ENCODE measurements at places on chromosomes 1 and 21.

GRCh38 chr1:64312431-64312830 lies 109.0 kb downstream of the UBE2U start:
- DNase-seq, result no peak

DNA sequence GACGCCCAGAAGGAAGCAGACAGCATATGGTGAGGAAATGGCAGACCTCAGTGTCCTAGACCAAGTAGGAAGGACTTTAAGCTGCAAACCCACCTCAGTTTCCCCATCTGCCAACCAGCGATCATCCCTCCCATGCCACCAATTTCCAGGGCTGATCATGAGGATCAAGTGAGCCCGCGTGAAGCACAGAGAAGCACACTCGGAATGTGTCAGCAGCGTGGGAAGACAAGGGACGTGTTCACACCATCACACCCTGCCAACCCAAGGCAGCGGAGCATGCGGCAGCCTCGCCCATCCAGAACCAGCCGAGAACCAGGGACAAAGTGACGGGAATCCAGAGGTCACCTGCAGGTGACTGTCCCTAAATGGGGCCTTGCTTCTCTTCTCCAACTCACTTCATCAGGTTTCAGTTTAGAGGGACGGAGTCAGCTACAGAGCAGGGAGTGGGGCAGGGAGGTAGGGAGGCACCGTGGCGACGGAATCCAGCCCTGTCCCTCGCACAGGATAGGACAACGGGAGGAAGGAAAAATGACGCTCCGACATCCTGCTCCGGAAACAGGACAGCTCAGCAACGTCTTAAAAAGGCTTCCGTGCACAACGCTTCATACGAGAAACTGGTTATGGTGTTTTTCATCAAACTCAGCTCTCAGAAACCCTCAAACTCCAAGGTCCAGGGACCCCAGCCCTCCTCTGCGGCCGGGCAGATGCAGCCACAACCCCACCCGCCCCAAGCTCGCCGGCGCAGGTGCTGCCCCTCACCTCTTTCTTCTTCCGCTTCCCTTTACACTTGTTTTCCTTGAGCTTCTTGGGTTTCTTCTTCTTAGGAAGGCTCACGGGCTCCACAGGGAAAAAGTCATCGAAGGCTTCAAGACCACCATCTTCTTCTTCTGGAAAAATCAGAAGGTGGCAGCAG lies 12.5 kb downstream of the CHD5 start:
- DNase-seq, result no peak

DNA sequence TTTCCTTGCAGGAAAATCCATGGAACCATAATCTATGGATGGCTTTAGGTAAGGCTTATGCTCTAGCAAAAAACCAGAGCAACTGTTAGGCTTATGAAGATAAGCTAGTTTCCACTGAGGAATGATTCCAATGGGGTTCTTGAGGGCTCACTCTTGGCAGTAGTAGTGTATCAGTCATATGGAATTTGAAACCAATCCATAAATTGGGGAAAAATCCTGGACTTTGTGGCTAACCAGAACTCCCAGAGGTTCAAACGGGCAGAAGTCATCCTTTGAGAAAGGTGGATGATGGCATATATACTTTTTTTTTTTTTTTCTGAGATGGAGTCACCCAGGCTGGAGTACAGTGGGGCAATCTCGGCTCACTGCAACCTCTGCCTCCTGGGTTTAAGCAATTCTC lies 54.2 kb upstream of the ATF3 start:
- no peak for DNase-seq

- peak; percentile 53 for DNase-seq
Measured at GRCh38 chr1:161511018-161511755, 5.9 kb downstream of the FCGR2A start.

Data from RPMI8226 (cell line).